AG09309 (cell line): ENCODE measurements at places on chromosomes 7 and 10.

GRCh38 chr7:30510124-30511075 lies 5.8 kb upstream of the GGCT start:
- DNase-seq, result no peak

- DNase-seq, result no peak
Measured at GRCh38 chr10:3042589-3042988, 24.8 kb upstream of the PFKP start.

GRCh38 chr10:85967594-85967993 lies 399.0 kb downstream of the GRID1 start:
- no peak for DNase-seq

GRCh38 chr10:100163704-100164621 lies 21.9 kb downstream of the ERLIN1 start:
- DNase-seq, result no peak

GRCh38 chr7:374706-375311 lies 84.8 kb downstream of the FOXL3 start:
- DNase-seq, result no peak

DNA sequence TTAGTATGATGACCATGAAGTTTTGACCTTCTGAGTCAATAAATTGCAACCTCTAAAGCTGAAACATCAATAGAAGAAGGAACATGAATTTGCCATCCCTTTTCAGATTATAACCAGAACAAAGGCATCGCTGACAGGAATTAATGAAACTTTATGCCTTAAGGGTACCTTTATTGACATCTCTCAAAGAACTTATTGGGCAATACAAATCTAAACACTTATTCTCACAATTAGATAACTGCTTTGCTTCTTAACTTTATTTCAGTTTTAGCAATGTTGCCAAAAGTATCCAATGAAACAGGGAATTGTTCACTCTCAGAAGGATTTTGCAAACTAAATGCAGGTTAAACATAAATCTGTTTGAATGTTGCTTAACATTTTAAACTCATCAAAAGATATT lies 116.0 kb downstream of the ELAPOR2 start:
- DNase-seq, result no peak
